COR-L47 (cell line): ENCODE measurements at places on chromosomes 5 and 9.

DNA sequence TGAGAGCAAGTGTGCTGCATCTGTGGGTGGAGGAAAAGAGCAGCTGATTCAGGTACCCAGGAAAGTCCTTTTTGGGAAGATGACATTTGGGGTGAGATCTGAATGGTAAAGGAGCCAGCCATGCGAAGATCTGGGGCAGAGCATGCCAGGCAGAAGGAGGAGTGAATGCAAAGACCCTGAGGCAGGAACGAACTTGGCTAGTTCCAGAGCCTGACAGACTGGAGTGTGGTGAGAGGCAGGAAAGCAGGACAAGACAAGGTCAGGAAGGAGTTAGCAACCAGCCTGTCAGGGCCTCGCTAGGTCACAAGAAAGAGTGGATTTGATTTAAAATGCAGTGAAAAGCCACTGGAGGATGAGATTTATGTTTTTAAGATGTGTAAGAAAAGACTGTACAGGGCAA, 28.2 kb downstream of the RGS7BP start:
- DNase-seq: no peak

DNA sequence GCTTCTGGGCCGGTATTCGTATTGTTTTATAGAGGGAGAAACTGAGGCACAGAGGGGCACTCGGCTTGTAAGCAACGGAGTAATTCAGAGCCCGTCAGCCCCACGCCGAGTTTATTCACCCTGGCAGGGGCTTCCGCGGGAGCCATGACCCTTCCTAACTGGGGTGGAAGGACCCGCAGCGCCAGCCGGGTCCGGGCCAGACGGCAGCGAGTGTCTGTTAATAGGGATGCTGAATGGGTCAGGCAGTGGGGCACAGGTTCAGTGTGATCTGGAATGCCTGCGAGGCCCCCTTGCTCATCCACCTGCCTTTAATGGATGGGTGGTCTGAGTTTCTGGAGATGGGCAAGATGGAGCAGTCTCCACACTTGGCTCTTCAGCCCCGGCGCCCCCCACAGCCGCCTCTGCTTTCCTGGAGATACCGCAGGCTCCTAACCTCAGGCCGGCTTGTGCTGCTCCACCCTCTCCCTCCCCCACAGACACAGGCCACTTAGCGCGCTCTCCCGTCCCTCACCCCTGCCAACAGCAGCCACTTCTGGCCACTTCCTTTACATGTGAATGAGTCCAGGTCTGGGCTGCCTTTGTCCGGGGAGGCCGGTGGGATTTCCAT, 147.1 kb downstream of the ERCC6L2 start:
- no peak for DNase-seq

DNA sequence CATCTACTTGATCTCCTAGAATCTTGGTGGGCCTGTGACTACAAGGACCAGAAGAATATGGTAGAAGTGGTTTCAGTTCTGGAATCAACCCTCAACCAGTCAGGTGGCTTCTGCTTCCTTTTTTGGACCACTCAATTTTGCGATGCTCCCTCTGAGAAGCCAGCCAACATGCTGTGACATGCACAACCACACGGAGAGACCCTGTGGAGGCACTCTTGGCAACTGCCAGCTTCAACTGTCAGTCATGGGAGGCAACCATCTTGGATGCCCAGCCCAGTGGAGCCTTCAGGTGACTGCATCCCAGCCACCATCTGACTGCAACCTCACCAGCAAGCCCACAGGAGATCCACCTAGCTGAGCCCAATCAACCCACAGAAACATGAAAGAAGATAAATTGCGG, 137.3 kb downstream of the FAM114A2 start:
- DNase-seq: no peak

DNA sequence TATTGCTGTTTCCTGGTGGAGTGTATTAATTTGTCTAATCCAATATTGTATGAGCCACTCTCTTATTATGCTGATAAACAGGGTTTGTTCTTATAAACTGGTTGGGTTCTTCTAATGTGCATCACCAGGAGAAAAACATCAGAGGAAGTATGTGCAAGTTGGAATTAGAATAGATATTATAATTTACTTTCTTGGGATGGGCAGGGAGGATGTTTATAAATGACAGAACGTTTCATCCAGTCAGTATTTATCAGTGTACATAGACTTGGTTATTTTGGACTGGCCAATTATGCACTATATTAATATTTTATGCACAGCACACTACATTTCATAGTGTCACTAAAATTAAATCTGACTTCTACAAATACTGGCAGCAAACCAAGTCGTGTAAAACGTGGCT, 495.8 kb downstream of the PSAT1 start:
- no peak for DNase-seq

- peak; percentile 68 for DNase-seq
These were observed 937 bp upstream of the HMGCR start for GRCh38 chr5:75335952-75336614.

DNA sequence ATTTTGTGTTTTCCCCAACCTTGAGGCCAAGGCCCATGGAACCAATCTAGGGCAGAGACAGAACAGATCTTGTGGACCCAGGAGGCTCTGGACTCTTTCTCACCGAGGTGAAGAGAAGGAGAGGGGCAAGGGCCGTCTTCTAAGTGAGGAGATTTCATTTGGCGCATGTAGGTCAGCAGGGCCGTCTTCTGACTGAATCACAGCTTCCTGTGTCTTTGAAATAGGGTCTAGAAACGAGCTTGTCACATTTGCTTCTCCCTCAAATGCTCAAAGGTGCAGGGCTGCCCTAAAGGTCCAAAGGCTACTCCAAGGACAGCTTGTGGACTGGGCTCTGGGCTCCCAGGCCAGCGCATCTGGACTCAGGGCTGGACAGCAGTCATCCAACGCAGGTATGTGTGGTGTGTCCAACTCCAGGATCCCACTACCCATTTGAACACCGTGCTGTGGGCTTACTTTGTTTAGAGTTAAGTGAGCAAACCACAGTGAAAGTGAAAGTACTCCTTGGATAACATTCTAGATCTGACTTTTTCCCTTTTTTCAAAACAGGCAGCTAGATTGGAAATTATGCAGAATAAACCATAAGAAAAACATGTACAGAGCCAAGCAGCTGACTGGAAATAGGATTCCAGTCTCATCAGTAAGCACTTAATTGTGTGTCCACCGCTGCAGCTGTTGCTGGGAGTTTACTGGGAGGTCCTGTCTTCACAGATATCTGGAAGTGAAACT, 357.0 kb downstream of the GADD45G start:
- no peak for DNase-seq

- DNase-seq: no peak
These were observed 11.9 kb downstream of the TRMO start for GRCh38 chr9:97910357-97910756.

GRCh38 chr9:71765693-71766092, 2.6 kb downstream of the CEMIP2 start:
- DNase-seq: no peak

DNA sequence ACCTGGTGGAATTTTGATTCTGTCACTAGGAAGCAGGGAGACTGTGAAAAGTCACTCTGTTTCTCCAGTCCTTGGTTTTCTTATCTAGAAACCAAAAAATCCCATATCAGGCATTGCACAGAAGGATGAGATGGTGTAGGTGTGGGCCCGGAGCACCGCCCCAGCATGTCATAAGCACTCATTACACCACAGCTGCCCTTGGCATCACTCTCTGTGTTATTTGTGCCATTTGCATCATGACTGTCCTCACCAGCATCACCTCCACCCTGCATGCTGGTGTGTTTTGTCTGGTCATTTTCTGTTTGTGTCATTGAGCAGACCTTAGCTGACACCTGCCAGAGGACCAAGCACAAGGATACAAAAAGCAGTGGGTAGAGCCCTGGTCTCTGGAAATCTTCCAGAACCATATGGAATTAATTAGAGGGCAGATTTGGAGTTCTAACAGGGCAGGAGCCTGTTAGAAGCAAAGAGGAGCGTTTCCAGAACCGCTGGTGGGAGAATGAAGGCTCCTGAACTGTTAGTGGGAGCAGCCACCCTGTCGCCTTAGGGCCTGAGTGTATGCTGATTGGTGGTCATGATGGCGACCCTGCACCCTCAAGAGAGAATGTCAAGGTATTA, 99.3 kb downstream of the AMBP start:
- no peak for DNase-seq

- DNase-seq: no peak
These were observed 1.9 kb upstream of the SHISAL2B start for GRCh38 chr5:64688391-64688790.

DNA sequence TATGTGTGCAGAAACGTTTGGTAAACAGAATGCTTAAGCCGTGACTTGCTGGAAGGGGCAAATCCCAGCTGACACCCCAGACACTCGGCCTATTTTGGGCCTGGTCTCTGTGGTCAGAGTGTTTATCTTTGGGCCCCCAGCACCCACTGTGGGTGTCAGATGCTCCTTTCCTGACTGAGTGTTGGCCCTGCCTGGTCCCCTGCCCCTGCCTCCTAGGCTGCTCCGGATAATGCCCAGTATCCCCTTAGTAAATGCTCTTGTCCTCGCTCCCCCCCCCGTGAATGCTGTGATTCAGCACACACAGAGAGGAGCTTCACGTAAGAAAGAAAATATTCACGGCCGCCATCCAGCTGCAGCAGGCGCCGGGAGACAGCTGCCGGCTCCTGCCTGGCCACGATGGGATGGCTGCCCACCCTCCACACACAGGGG, 11.3 kb upstream of the ANGPTL2 start:
- no peak for DNase-seq

DNA sequence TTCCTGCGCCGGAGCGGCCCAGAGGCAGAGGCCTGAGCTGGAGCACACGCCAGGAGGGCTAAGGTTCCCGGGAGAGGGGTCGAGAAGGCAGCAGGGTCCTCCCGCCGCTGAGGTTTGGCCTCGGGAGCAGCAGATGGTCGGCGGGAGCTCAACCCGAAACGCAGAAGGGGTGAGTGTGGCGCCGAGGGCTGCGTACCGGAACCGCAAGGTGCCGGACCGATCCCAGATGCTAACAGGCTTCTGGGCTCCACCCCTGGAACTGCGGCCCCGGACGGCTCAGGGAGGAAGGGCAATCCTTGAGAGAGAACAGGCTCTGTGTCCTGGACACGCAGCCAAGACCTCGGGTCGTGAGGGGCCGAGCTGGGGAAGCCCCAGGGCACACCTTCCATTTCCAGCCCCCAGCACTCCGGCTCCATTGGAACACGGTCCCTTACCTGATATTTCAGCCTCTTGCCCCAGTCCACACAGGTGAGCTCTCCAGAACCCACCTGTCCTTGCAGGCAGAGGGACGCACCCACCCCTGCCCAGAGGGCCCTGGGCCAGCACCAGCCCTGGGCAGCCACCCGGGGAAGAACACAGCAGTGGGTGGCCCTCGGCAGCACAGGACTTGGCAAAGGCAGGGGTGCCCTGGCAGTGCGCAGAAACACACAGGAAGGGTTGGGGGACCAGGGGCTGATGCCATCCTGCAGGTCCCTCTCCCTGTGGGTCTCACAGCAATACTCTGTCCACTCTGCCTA, 1.4 kb downstream of the LHX3 start:
- DNase-seq: no peak

- DNase-seq: no peak
These were observed 57.2 kb downstream of the TMOD1 start for GRCh38 chr9:97558701-97559101.

- DNase-seq: no peak
These were observed 46.0 kb downstream of the ENTREP1 start for GRCh38 chr9:69371001-69371400.

- DNase-seq: no peak
These were observed 281.1 kb downstream of the FER start for GRCh38 chr5:109028608-109029299.

DNA sequence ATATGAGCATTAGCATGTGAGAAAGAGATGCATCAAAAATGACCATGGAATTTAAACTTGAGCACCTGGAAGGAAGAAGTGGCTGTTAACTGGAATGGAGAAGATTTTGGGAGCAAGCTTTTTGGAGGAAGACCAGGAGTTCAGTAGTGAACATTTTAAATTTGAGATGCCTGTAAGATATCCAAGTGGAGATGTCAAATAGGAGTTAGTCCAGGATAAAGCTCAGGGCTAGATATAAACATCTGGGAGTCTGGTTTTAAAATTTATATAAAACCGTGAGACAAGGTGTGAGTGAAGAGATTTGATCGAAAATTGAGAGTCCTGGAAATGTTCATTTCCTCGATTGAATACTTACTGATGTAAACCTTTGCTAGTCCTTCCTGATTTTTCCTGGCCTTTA, 217.5 kb downstream of the ZSWIM6 start:
- no peak for DNase-seq

GRCh38 chr9:113614843-113615648, 151.5 kb downstream of the RGS3 start:
- no peak for DNase-seq

- no peak for DNase-seq
These were observed 39.0 kb downstream of the TENT4A start for GRCh38 chr5:6752236-6752635.

GRCh38 chr5:36651761-36652685, 45.6 kb downstream of the SLC1A3 start:
- DNase-seq: no peak

- DNase-seq: peak; percentile 37
These were observed 65.3 kb upstream of the EGFLAM start for GRCh38 chr5:38193015-38193581.

DNA sequence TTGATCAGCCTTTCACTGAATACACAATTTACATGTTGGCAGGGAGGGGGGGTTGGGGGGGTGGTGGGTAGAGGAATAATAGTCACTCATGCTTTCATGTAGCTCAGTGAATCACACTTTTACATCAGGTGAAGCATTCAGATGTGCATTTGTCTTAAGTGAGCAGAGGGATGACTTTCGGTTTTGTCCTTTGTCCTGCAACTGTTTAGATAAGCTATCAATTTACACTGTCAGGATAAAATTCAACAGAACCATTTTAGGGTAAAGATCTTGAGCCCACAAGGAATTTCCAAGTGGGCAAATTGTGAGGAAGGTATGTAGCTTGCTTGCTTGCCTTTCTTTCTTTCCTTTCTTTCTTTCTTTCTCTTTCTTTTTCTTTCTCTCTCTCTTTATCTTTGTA, 576.2 kb downstream of the MTRR start:
- no peak for DNase-seq

- DNase-seq: no peak
These were observed 601.5 kb downstream of the ANXA1 start for GRCh38 chr9:73753171-73753570.

- no peak for DNase-seq
These were observed 40.4 kb upstream of the MACIR start for GRCh38 chr5:103218164-103218563.

DNA sequence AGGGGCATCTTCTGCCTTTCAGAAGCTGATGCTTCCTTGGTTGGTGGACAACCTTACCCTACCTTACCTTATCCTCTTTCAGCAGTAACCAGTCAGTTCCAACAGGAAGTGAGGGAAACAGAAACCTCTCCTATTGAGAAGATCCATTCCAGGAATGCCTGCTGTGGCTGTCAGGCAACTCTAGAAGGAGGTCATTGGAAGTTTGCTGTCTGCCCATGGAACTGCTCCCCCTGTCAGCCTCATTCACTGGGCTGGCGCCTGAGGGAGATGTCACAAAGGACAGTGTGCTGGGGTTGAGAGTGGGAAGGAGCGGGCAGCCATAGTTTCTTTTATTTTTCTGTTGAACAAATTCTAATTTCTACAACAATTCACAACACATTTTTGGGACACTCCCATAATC, 54.7 kb downstream of the IRX1 start:
- no peak for DNase-seq

DNA sequence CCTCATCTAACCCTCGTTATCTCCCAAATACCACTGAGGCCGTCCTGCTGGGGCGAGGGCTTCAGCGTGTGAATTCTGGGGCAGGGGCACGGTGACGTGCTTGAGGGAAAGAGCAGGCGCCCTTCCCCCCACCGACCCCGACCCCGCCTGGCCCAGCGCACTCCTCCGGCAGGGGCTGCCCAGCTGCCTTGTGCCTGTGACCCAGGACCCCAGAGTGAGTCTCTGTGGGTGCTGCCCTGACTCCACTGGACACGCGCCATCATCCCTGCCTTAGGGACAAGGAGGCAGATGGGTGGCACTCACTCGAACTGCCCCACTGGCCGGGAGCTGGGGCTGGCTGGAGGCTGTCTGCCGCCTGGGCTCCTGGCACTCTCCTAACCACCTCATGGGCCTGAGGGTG, 136.2 kb upstream of the LPCAT1 start:
- no peak for DNase-seq
